Activated CD8-positive, alpha-beta T cell treated with anti-CD3 and anti-CD28 coated beads for 36 hours (primary cell): ENCODE measurements at places on chromosomes 3 and 15. TPM values are rescaled to one million over a fixed set of nuclear protein-coding genes. Genes with fewer than 3 reads are reported as not detected.
A peak's percentile ranks its signal among the peaks of the same experiment; 100 is the strongest.

DNA sequence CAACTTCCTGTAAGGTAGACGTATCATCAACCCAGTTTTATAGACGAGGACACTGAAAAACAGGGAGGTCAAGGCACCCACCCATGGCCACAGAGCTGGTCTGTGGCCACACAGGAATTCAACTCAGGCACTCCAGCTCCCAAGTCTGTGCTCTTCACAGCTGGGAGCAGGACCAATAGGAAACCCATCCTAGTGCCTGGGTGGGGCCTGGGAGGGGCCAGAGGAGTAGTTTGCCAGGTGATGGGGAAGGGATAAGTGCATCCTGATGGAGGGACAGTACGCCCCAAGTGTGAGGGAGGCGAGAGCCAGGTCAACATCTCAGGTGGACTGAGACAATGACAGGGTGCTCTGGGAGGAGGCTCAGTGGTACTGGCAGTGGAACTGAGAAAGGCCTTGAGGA, 22.0 kb downstream of the KIF9 start:
- DNase-seq = no peak

DNA sequence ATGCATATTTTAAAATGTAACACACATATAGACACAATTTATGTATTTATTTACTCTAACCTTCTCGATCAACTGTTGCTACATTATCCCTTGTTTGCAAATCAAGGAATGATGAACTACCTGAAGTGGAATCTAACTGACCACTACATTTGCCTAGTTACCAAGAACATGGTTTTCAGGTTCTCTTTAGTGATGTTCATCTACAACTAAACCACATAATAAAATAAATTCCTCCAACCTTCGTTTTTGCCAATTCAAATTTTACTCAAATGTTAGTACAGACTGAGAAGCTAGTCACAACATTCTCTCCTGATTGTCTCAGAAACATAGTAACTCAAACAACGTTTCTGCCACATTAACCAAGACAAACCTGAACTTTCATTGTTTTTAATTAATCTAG, 521.9 kb downstream of the FOXP1 start:
- no peak for DNase-seq

- no peak for DNase-seq
These were observed 442.2 kb upstream of the WNT5A start for GRCh38 chr3:55929154-55929869.

DNA sequence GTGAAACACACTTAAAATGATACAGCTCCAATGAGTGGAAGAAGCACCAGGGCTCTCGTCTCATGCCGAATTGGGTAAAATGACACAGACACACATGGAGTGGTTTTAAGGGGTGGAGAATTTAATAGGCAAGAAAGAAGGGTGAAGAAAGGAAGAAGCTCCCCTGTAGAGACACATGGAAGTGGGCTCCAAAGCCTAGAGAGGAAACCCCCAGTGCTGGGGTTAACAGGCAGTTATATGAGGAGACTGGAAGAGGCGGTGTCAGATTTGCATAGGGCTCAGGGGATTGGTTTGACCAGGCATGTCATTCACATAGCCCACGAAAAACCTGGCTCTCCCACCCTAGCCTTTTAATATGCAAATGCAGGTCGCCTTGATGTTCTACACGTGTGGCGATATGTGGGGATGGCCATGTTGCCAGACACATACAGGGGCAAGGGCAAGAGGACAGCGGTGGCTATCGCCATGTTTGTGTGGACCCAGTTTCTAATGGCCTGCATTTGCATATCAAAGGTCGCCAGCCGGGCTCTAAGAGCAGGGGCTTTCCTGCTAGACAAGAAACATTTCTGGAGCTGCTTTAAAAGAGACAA, 1.9 kb upstream of the DPH6 start:
- no peak for DNase-seq

The ZNF385D gene
- not detected for total RNA-seq

DNA sequence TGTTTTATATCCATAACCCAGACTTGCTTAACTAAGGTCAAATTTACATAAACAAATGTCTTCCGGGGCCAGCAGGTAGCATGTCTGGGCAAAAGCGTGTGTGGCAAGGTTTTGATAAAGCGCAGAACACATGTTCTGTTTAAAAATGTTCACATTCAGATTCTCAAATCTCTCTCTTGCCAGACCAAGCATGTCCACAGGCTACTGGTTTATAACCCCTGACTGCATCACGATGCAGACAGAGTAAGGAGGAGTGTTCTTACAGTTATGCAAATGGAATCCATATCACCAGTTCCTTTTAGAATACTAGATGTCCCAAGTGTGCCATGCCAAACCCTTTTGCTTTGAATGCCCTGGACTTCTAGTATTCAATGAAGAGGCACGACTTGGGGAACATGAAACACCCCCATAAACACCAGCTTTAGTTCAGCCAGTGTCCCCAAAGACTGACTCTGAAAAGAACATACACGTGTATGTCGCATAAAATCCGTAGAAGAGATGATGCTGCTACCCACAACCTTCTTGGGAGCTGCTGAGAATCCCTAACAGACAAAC, 412.0 kb downstream of the CNTN4 start:
- no peak for DNase-seq

The CYP1A2 gene
- total RNA-seq = not detected

GRCh38 chr3:159619341-159619885, 369.2 kb upstream of the IL12A start:
- DNase-seq = no peak

GRCh38 chr3:42066516-42067181, 24.5 kb upstream of the TRAK1 start:
- DNase-seq = no peak

The CHL1 gene
- total RNA-seq = not detected

DNA sequence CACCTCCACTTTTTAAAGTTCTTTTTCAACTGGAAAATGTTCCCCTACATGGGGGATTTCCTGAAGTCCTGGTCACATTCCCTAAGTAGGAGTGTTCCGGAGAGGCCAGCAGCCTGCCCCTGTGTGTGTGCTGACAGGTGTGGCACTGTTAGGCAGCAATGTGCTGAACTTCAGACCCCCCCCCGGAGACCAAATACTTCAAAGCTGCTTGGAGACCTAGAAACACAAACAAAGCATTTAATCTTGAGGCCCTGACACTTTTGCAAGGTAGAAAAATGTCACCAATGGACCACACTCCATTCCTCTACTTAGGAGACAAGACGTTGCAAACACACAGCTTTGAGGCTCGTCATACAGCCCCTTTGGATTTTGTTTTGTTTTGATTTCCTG, 259.6 kb upstream of the CTNNB1 start:
- no peak for DNase-seq

The TEX9 gene
- total RNA-seq = 0.85 TPM

DNA sequence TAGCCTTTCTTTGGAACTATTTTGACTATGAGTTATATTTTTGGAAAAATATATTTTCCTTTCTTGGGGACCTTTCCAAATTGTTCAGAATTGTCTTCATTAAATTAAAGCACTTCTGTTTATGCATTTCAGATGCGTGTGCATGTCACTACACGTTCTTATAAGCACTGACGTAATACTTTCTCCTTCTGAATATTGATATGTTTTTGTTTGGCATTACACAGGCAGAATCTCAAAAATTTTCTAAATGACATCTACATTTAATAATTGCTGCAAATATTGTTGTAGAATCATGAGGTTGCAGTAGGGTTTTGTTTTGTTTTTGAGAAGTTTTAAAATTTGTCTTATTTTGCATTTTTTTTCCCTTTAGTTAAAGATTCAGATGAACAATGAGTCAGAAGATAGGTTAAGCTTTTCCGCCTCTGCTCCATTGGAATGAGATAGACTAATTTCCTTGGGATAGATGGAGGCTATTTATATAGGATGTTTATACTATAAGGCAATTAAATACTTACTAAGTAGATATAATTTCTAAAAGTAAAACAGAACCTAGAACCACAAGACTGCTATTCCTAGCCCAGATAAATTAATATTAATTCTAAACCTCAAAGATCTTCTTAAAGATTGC, 110.8 kb downstream of the MBNL1 start:
- no peak for DNase-seq

GRCh38 chr3:19147905-19148767, at the start of gene KCNH8:
TSS of gene KCNH8 (plus strand) at chr3:19148510. CDS start at chr3:19148720, 210 bp downstream.
- DNase-seq = peak; percentile 44

The ARPC4 gene
- total RNA-seq = 208 TPM

DNA sequence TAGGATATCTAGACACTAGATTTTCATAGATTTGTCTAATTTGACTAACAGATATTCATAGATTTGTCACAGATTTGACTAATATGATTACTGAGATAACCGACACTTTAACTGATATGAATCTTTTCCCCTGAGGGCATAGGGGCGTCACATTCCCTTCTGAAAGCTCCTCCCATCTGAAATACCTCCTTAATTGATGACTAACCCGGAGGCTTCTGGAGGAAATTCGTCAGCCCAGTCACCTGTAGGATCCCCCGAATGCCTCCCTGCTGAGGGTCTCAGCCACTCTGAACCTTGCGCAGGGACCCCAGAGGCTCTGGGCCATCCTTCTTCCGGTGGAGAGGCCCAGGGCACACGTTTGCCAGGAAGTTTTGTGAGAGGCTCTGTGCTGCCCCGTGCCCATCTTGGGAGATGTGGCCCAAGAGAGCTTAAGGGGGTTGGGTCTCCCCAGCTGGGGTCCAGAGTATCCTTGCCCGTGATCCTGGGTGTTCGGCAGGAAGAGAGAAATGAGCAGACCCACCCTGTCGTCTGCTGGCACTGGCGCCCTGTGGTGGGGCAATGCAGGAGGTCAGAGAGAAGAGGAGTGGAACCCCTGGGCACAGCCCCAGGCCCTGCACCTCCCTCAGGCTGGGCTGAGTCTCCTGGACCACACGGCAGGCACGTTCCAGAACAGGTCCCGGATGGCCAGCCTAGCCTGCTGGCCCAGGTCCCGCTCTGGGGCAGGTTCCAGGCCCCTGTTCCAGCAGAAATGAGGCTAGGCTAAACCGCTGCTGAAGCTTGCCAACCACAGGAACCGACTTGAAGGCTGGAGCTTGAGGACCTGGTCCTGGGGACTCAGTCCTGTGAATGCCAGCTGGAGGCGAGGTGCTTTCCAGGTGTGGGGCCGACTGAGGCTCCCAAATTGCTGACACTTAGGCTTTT, 1.7 kb downstream of the PLA2G4D start:
- no peak for DNase-seq

The GOLGA8G gene
- not detected for total RNA-seq

GRCh38 chr15:78650022-78650421, 9.0 kb upstream of the CHRNB4 start:
- DNase-seq = no peak

The GABRB3 gene
- 0.16 TPM for total RNA-seq

GRCh38 chr3:37223141-37223558, 48.8 kb upstream of the LRRFIP2 start:
- no peak for DNase-seq

GRCh38 chr3:192758654-192759053, 31.3 kb upstream of the FGF12 start:
- DNase-seq = no peak

DNA sequence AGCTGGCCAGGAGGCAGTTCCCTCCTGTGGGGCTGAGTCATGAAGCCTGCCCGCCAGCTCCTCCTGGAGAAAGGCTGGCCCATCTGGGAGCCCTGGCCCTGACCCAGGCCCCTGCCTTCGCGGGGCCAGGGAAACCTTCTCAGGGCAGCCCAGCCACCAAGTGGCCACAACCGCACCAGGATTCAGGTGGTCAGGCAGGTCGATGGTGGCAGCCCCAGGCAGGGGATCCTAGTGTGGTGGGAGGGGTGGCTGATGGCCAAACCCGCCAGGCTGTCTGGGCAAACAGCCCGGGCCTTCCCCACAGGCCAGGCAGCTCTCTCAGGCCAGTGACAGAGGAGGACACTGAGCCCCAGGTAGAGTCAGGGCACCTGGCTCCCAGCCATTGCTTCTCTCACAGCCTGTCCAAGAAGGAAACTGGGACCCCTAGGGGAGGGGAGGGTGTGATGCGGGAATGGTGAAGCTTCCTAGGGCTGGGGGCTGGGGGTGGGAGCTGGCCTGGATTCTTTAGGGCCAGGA, 1.2 kb downstream of the TWF2 start:
- peak; percentile 2 for DNase-seq

DNA sequence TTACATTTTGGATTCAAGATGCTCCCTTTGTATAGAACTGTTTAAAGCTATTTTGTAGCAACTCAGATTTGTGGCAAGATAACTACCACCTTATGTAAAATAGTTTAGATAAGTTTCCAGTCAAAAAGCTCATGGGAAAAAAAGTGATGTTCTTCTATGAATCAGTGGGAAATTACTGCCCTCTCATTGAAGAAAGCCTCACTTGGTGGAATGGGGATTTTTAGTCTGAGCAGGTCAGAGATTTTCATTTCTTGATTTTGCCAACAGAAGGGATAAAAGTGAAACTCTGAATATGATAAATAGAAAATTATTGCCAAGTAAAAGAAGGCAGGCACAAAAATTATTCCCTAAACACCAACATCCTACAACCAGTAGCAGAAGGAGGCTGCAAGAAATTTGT, 25.8 kb upstream of the CSTA start:
- no peak for DNase-seq

- no peak for DNase-seq
These were observed 16.4 kb downstream of the MAPKAPK3 start for GRCh38 chr3:50633230-50633790.

- DNase-seq = no peak
These were observed 54.0 kb upstream of the CDIN1 start for GRCh38 chr15:36525430-36525829.

The GOLGA8Q gene
- not detected for total RNA-seq

The HHLA2 gene
- 1.7 TPM for total RNA-seq

DNA sequence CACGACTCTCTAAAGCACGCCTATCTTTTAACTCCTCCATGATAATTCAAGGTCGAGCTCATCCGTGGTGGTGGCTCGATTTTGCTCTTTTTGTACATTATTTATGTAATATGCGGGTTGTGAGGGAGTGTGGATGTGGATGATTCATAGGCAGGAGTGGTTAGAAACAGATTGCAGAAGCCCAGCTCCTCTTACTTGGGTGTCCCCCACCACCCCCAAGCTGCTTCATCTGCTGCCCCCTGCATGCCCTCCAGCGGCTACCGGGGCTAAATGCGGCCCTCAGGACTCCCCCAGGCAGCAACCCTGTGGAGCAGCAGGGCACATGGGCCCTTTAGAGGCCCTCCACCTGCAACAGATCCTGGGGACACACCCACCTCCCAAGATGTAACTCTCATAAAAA, 111.5 kb upstream of the SELENOK start:
- no peak for DNase-seq

DNA sequence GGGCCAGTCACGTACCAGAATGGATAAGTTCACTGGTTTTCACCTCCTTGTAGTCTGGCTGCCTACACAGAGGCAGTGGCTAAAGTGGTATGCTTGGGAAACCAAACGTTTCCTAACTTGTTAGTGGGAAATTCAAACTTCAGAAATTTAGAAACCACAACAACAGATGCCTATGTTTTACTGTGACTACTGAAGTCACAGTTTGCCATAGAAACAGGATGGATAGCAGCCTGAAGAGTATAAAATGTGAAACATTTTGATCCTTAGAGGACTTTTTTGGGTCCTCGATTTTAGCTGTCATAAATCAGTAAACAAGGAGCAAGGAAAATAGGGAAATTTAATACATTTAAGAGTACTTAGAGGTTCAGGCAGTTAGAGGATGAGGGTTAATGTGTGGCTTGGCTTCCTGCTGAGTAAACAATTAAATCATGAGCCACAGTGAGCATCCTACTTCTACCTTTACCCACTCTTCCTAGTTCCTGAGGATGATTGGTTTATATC, 48.6 kb downstream of the CMSS1 start:
- no peak for DNase-seq

GRCh38 chr3:45640724-45641361, 46.3 kb downstream of the LIMD1 start:
- DNase-seq = no peak

The RAMAC gene
- total RNA-seq = 19.7 TPM

- no peak for DNase-seq
These were observed 27.4 kb downstream of the GOLIM4 start for GRCh38 chr3:168068346-168068745.

GRCh38 chr15:93067649-93068085, 21.3 kb downstream of the RGMA start:
- DNase-seq = no peak
